ENCODE measurements at places on chromosomes 3 and 15. TPM values are rescaled to one million over a fixed set of nuclear protein-coding genes. Genes with fewer than 3 reads are reported as not detected.

ITPKA gene
- total RNA-seq: 0.66 TPM

STRIT1 gene
- not detected for total RNA-seq

PRR23E gene
- not detected for total RNA-seq

DNA sequence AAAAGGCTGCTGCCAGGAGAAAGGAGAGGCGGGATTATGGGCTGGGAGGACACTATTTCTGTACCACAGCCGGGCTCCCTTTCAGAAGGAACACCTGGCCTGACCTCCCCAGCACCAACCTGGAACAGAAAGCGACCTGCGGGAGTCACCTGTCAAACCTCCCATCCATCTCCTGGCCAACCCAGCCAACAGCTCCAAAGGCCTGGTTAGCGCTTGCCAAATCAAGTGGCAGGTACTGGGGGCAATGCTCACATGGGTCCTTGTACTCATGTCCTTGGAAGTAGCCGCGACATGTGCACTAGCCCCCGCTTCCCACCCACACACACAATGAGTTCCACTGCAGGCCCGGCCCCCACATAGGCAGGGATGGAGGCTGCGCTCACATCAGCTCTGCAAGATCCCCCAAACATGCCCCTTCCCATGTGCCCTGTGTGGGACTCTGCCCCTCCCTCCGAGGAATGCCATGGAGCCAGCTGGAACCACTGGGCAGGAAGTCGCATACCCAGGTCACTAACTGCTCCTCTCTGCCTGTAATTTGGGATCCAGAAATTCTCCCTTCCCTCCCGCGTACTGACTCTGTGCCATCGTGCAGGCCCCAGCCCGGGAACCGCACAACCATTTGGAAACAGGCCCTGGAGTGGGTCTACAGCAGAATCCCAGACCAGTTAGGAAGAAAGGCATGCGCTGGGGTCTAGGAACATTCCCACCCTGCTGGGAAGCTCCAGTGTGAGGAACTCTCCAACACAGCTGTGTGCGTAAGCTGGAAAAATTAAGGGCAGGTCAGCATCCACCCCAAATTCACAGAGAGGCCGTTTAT, 98.9 kb downstream of the LRIG1 start:
- peaks cover 45% of the 10 kb centered on the region for H3K36me3 ChIP-seq
- no peak overlapping the region for H3K4me3 ChIP-seq
- no peaks in the 10 kb centered on the region for H3K27me3 ChIP-seq
- no peak overlapping the region for H3K27ac ChIP-seq
- DNase-seq: no peak

- DNase-seq: peak; percentile 33
- no peaks in the 10 kb centered on the region for H3K36me3 ChIP-seq
- H3K4me1 ChIP-seq: no peaks in the 10 kb centered on the region
- no peaks in the 10 kb centered on the region for H3K27me3 ChIP-seq
Observed at GRCh38 chr3:140499114-140499757, 178.6 kb upstream of the TRIM42 start.

SLC22A13 gene
- 0.44 TPM for total RNA-seq

DNA sequence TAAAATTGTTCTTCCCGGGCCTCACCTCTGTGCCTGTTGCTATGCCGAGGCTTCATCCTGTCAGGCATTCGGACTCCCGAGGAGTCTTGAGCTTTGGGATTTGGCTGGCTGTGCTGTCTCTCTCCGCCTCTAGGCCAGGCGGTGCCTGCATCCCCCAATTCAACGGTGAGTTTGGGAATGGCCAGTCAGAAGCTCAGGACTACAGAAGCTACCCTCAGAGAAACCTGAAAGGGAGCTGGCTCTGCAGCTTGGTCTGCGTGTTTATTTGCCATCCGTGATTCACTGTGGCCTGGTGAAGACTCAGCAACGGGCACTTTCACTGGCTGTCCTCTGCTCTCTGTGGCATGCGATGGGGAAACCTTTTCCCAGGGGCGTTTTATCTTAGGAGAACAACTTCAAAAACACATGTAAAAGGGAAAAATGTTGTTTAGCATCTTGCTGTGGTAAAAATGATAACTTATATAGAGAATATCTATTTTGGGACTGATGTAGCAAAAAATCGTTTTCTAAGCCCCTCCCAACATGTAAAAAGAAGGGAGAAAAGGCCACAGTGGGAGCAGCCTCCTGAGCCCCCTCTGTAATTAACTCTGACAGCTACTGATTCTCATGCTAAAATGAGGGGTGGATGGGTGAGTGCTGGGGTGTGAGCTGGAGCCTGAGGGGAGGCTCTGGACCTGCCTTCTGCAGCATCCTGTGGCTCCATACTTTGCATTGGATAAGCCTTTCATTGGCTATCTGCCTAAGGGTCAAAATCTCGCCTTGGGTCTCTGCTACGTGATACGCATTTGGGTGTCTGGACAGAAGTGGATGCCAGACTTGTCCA, 103.4 kb upstream of the KLHL25 start:
- no peaks in the 10 kb centered on the region for H3K27me3 ChIP-seq
- no peaks in the 10 kb centered on the region for H3K36me3 ChIP-seq
- no peak overlapping the region for H3K4me3 ChIP-seq
- no peak for DNase-seq
- H3K27ac ChIP-seq: no peak overlapping the region

- H3K27ac ChIP-seq: peak overlapping the region; percentile 86
- peaks cover 26% of the 10 kb centered on the region for H3K4me1 ChIP-seq
- H3K36me3 ChIP-seq: no peaks in the 10 kb centered on the region
- no peak overlapping the region for H3K4me3 ChIP-seq
- peak; percentile 65 for DNase-seq
- no peaks in the 10 kb centered on the region for H3K27me3 ChIP-seq
Observed at GRCh38 chr3:114093596-114093995, 37.1 kb downstream of the QTRT2 start.

COL6A5 gene
- not detected for total RNA-seq

- H3K36me3 ChIP-seq: no peaks in the 10 kb centered on the region
- H3K4me3 ChIP-seq: no peak overlapping the region
- no peak overlapping the region for H3K27ac ChIP-seq
- H3K4me1 ChIP-seq: no peaks in the 10 kb centered on the region
Observed at GRCh38 chr3:154071146-154071545, 50.0 kb upstream of the ARHGEF26 start.
